ENCODE measurements at places on chromosomes 1 and 21.

DNA sequence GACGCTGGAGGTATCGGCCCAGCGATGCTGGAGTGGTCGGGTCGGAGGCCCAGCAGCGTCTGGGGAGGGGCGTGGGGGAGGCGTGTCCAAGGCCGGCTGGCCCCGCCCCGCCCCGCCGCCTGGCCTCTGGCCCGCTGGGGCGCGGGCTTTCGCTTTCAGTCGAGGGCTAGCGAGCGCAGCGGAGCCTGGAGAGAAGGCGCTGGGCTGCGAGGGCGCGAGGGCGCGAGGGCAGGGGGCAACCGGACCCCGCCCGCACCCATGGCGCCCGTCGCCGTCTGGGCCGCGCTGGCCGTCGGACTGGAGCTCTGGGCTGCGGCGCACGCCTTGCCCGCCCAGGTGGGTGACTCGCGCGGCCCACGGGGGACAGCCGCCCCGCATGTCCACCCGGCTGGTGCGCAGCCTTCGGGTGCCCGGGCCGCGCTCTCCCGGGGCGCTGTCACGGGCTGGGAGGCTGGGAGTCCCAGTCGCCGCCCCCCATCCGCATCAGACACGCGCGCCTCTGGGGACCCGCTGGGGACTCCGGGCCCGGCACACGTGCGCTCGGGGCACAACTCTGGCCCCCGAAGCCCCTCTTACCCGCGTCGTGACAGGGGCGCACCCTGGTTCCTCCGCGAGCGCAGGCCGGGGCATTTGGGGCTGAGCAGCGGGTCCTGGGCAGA is at the start of gene TNFRSF1B:
Gene TNFRSF1B, plus strand, starts transcription at position 158 of the 659 bp plus-strand sequence. Its CDS starts 101 bp downstream, at position 259.
- peak; percentile 77 for ATAC-seq

DNA sequence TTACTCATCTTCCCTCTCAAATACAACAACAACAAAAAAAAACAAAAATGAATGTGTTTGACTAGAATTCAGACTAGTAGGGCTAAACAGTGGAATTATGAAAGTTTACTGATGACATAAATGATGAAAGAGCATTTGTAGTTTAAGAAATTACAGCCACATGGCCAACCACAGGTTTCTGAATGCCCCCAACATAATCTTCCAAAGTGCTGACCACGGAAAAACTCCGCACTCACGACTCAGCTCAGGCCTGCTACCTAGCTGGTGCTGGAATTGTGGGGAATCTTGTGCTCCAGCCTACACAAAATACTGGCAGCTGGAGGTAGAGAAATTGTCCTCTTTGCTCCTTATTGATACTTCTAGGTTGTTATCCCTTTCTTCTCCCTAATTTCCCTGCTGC is 23.6 kb upstream of the TBX15 start:
- no peak for ATAC-seq

GRCh38 chr1:18166341-18166740 is 58.7 kb downstream of the IGSF21 start:
- ATAC-seq = no peak

GRCh38 chr1:94193128-94193527 is 44.3 kb downstream of the ARHGAP29 start:
- ATAC-seq = no peak

- no peak for ATAC-seq
Observed at GRCh38 chr1:204830747-204831146, 39.9 kb upstream of the NFASC start.

DNA sequence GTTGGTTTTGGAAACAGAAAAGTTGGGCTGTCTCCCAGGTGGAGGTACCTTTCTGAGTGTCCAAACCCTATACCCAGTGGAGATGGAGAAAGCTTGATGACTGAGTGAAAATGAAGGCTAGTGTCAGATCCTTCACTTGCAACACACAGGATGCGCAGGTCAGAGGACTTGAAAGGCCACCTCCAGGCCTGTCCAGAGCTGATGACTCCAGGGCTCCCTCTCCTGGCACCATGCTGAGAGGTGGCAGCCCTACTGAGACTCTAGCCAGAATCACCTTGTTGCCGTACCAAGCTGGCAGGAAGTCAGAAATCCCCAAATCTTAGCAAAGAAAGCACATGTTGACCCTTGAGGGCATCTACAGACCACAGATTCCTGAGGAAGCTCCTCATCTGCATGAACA is 16.4 kb downstream of the KNCN start:
- no peak for ATAC-seq

- ATAC-seq = no peak
Observed at GRCh38 chr1:155455588-155456195, 106.9 kb downstream of the ASH1L start.

- ATAC-seq = no peak
Observed at GRCh38 chr1:162973381-162973795, 95.8 kb upstream of the RGS4 start.

- no peak for ATAC-seq
Observed at GRCh38 chr21:25179116-25179515, 428.2 kb downstream of the MRPL39 start.

DNA sequence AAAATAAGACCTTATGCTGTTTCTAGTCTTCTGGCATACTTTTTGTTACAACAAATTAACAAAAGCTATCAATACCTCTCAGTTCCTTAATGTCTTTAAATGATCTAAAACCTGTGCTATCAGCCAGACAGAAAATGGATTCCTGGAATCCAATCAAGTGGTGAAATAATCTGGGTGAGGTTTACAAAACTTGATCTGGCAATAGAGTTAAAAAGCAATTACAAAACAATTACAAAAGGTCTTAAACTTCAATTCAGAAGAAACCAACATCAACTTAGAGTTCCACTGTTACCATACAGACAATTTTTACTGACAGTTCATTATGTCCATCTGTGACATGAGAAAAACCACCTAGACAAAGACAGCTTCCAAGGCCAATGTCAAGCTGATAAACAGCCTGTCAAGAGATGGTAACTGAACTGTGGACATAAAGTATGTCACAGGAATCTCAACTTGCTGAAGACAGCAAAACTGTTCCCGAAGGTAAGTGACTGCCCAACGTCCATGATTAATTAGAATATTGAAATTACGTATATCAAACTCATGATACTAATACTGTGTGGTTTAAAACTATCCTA is 17.4 kb downstream of the ZZZ3 start:
- ATAC-seq = no peak

GRCh38 chr1:180923887-180924286 is 11.2 kb downstream of the KIAA1614 start:
- no peak for ATAC-seq

DNA sequence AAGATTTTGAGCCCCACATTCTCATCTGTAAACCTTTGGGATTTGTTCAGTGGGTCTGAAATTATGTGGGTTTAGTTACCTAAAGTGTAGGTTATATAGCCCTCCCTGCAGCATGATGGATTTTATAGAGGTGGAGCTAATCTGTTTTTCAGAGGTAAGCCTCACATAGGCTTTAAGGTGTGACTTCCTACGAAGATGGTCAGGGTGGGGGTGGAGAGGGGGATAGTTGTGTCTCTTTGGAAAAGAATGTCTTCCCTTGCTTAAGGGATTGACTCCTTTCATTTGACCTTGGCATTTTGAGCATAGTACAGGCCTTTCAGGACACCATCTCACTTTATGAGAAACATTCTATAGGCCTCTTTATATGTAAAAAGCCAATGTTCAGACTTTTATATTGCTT is 3.4 kb downstream of the CACHD1 start:
- ATAC-seq = no peak

DNA sequence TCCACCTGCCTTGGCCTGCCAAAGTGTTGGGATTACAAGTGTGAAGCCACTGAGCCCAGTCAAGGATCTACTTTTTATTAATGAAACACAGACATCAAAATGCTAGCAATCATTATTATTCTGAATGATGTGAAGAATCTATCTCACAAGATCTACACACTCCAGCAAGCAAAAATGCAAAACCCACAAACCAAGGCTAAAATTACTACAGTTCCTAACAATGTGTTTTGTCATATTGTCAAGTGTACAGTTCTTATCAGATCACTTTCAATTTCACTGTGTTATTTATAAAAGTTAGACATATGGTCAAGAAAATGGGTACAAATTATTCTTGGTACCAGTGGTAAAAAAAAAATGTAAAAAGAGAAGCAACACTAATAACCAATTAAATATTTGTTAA is 61.3 kb upstream of the SDC3 start:
- ATAC-seq = no peak

GRCh38 chr1:207919523-207920170 is 8.7 kb upstream of the CD34 start:
- peak; percentile 79 for ATAC-seq

GRCh38 chr1:172266528-172267174 is 153.8 kb upstream of the C1orf105 start:
- ATAC-seq = no peak

DNA sequence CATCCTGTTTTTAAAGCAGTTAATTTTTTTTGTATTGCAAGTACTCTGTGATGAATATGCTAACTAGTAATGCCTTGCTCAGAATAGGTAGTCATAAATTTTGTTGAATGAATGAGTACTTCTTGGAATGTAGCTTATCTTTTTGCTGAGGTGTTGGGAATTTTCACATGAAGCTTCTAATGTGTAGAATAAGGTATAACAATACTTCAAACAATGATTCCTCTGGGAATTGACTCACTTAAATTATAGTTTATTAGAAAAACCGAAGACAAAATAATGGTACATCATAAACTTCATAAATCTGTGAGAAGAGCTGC is 13.9 kb downstream of the CDC14A start:
- no peak for ATAC-seq

DNA sequence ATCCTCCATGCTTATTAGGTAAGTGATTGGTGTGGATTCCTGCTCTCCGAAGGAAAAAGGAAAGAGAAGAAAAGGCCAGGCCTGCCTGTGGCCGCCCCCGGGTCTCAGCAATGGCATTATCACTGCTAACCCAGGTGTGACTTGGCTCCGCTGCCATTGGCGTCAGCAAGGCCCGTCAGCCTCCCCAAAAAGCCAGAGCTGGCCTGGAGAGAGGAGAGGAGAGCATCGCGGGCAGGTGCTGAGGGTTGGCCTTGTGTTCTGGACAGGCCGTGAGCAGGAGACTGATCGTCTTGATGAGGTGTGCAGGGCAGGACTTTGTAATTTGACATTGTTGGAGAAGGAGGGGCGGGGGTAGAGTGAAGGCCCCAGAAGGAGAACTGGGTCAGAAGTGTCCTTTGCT is 186.4 kb downstream of the CAMTA1 start:
- no peak for ATAC-seq

- ATAC-seq = no peak
Observed at GRCh38 chr1:40658751-40659648, 6.5 kb downstream of the RIMS3 start.

DNA sequence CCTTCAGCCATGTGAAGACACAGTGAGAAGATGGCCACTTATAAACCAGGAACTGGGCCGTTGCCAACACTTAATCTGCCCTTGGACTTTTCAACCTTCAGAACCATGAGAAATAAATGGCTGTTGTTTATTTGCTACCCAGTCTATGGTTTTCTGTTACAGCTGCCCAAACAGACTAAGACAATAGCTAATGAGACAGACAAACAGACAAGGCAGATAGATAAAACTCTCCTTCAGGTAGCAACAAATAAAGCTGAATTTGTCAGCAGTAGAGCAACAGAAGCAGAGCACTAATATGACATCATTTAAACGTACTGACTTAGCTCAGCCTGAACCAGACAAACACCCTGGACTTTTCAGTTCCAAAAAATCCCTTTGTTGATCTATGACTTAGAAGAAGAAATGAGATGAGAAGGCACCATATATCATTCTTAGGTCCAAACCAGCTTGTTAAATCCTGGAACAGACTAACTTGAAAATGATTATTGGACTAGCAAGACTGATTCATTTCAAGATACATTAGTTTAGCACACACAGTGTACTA is 27.0 kb downstream of the ZZZ3 start:
- no peak for ATAC-seq

GRCh38 chr1:181504399-181504842 is 21.1 kb downstream of the CACNA1E start:
- no peak for ATAC-seq

All from gastroesophageal sphincter (tissue), 4 donors.